ENCODE measurements at places on chromosomes 1 and 21. TPM values are rescaled to one million over a fixed set of nuclear protein-coding genes. Genes with fewer than 3 reads are reported as not detected.

S100A1 gene
- not detected for total RNA-seq

SPRR2A gene
- not detected for total RNA-seq

PRKAA2 gene
- 0.16 TPM for total RNA-seq

RHOC gene
- 519 TPM for total RNA-seq

CELA2B gene
- not detected for total RNA-seq

GPX7 gene
- total RNA-seq: 22.0 TPM

TMEM59 gene
- 450 TPM for total RNA-seq

TLR5 gene
- total RNA-seq: under 0.01 TPM

IFI16 gene
- total RNA-seq: 101 TPM

TAL1 gene
- 0.16 TPM for total RNA-seq

GPR25 gene
- not detected for total RNA-seq

TMCO2 gene
- 2.7 TPM for total RNA-seq

C1orf141 gene
- not detected for total RNA-seq

CACNA1S gene
- not detected for total RNA-seq

PRELP gene
- total RNA-seq: 0.65 TPM

ECM1 gene
- total RNA-seq: 54.5 TPM

BRINP2 gene
- total RNA-seq: not detected

CRTC2 gene
- 13.1 TPM for total RNA-seq

CFAP126 gene
- not detected for total RNA-seq

C1QC gene
- not detected for total RNA-seq

EXO5 gene
- 7.0 TPM for total RNA-seq

CPTP gene
- 31.1 TPM for total RNA-seq

ARMH1 gene
- not detected for total RNA-seq

RCSD1 gene
- total RNA-seq: 0.81 TPM

PPIE gene
- total RNA-seq: 33.2 TPM

DHDDS gene
- total RNA-seq: 49.5 TPM

LAX1 gene
- total RNA-seq: not detected

RBP7 gene
- total RNA-seq: not detected

Measured in cardiac atrium fibroblast (primary cell).